ENCODE measurements at places on chromosomes 16 and 17.

GRCh38 chr16:2700786-2701185 lies 18.5 kb downstream of the KCTD5 start:
- DNase-seq = no peak

- DNase-seq = no peak
These were observed 121.4 kb downstream of the SKAP1 start for GRCh38 chr17:48308581-48308980.

DNA sequence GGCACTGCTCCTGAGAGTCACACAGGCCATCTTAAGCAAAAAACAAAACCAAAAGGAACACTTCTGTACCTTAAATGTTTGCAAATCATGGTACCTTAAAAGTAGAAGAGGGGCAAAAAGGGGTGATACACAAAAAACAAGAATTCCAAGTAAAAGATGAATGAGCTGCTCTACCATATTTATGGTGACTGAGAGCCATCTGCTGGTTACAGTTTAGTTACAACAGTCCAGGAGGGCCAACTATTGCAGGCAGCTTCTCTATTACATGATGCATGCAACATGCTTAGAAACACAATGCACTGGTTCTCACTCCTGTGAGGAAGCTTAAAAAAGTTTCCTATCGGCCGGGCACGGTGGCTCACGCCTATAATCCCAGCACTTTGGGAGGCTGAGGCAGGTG lies 53.5 kb downstream of the STX8 start:
- DNase-seq = no peak

- DNase-seq = no peak
These were observed 30.2 kb downstream of the BMERB1 start for GRCh38 chr16:15464401-15465186.

DNA sequence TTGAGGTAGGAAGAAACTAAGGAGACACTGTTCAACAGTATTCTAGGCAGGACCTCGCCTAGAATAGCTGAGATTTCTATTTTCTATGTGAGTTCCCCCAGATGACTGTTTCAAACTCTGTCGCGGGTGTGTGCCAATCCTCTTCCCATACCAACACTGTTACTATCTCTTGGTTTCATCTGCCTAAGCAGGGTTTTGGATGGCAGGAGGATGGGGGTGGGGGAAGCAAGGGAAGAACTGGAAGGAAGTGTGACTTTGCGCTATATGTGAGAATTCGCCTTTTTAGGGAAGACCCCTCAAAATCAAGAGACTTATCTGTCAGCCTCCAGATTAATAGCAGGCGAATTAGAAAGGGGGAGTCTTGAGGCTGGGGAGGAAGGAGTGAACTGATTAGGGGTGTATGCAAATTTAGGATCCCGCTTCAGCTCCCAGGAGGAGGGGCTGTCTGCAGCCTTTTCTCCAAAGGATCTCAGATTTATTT lies 521 bp upstream of the G6PC3 start:
- no peak for DNase-seq

DNA sequence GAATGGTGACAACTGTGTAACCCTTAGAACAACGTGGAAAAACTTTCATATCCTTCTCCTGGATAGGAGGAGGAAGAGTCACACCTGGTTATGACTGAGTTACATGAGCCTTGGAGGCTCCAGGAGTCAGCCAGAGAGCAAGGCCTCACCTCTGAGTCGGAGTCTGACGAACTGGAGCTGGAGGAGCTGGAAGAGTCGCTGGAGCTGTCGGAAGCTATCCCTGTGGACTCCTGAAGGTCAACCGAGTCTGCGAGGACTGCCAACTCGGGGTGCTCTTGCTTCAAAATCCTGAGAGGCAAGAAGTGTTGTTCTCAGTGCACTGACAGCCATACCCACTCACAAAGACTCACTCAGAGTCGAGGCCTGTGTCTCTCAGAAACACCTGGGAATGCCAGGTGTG lies 6.2 kb downstream of the JMJD6 start:
- DNase-seq = no peak

DNA sequence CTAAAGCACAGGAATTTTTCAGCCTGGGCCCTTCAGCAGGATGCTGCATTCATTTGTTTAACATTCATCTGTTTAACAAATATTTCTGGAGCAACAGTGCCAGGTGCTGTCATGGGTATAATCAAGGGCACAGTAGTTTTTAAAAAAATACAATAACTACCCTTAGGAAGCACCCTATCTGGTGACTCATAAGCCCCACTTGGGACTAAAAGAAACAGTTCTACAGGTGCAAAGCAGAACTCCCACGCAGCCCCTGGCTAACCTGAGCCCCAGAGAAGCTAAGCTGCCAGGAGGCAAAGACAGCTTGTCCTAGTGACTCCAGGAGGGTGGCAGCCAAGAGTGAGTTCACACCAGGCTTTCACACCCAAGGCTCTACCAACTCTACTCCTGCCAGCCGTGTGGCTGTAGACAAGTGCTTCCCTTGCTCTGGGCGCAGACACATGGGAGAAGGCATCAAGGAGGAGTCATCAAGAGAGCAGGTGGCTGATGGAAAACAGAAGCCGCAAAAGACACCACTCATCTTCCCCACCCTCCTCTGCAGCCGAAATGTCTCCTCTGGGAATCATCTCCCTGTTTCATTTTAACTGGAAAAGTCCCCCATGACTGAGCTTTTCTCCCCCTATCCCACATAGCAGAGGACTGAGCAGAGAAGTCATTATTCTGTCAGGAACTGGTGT lies 14.4 kb downstream of the CUEDC1 start:
- peak; percentile 39 for DNase-seq

GRCh38 chr17:63154586-63155244 lies 188.7 kb downstream of the TANC2 start:
- no peak for DNase-seq

DNA sequence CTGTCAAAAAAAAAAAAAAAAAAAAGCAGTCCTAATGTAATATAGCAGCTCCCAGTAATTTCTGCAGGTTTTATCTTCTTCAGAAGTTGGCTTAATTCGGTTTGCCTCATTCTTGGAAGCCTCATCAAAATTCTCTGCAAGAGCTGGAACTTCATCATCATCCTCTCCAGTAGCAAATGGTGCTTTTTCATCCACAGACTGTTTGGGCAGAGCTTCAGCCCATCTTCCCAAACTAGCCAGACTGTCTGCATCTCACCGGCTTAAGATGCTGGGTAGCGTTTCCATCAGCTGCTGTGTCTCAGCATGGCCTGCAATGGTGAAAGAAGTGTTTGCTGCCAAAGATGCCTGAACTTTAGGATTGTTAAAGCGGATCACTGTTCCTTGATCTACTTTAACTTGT lies 112.6 kb downstream of the AIPL1 start:
- no peak for DNase-seq

GRCh38 chr17:39393736-39394135 lies 7.7 kb downstream of the FBXL20 start:
- DNase-seq = no peak

GRCh38 chr16:69924777-69925191 lies 26.4 kb upstream of the CLEC18A start:
- DNase-seq = no peak

- DNase-seq = no peak
These were observed 57.2 kb downstream of the SOCS1 start for GRCh38 chr16:11198828-11199227.

DNA sequence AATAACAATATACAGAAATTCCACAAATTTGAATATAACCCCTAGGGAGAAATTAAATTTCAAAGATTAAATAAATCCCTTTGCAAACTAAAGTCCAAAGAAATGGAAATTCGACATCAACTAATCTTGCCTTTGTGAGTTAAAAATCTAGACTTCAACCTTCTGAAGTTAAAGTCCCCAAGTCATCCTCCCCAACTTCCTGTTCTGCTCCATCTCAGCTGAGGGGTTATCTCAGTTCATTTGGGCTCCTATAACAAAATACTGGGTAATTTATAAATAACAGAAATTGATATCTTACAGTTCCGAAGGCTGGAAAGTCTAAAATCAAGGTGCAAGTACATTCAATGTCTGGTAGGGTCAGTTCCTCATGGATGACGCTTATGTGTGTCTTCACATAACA lies 22.8 kb upstream of the KDM6B start:
- no peak for DNase-seq

GRCh38 chr17:17725011-17725751 lies 43.9 kb downstream of the RAI1 start:
- no peak for DNase-seq

DNA sequence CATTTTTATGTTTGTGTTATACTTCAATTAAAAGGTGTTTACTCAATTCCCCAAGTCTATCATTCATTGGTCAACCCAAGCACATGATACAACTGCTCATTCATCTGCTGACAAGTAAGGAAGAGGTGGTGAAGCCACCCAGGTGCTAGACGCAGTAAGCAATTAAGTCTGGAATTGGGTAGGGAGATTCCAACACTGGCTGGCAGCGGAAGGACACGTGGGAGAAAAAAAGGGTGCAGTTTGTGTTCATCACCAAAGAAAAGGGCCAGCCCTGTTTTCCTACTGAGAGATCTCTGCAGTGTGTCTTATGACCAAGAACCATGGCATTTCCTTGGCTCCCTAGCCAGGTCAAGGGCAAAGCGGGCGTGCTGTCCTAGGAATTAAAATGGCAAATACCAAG lies 11.8 kb upstream of the ZNF23 start:
- no peak for DNase-seq

GRCh38 chr17:3903051-3903825 lies 10.4 kb upstream of the CAMKK1 start:
- DNase-seq = no peak

- DNase-seq = no peak
These were observed 2.7 kb upstream of the SEPTIN12 start for GRCh38 chr16:4790871-4791270.

DNA sequence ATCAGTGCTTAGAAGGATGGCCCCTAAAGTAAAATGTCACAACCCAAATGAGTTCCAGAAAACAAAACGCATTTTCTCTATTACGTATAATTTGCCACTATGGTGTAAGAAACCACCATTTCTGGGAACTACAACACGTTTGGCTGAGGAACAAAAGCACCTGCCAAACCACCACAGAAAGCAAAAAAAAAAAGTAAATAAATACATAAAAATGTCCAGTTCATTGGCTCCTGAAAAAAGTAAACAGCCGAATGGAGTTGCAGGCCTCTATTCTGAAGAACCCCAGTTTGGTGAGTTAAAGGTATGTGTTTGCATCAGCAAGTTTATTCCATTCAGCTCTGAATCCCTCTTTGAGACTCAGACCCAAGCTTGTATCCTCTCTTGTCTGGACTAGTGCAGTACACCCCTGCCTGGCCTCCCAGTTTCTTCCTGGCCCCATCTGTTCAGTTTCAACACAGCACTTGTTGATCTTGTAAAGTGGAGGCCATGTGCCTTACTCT lies 36.9 kb downstream of the ERN1 start:
- DNase-seq = no peak

GRCh38 chr17:19372439-19372838 lies 5.9 kb upstream of the MAPK7 start:
- DNase-seq = no peak

GRCh38 chr16:78972986-78973385 lies 627.6 kb downstream of the MAF start:
- no peak for DNase-seq

- DNase-seq = no peak
These were observed 646.1 kb downstream of the CDH11 start for GRCh38 chr16:64475627-64476351.

DNA sequence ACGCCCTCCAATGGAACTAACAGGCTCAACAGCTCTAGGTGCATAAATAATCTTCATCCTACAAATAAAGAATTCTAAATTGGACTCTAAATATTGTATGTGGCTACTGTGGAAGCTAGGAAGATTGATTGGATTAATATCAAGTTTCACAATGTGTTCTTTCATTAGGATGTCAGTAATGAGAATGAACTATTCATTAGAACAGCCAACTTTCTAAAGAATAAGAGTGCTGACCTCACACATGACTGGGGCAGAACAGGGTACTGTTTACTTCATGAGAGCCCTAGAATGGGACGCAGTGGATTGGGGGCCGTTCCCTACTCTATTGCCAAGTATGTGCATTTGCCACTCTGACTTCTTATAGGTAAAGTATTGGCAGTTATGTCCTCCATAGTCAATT lies 528.2 kb upstream of the RBFOX1 start:
- DNase-seq = no peak

- DNase-seq = peak; percentile 13
These were observed 24.0 kb downstream of the TNRC6A start for GRCh38 chr16:24753437-24753836.

GRCh38 chr17:56505154-56505756 lies 88.2 kb upstream of the NOG start:
- no peak for DNase-seq

GRCh38 chr16:2204416-2205103 lies 694 bp upstream of the MLST8 start:
- no peak for DNase-seq

DNA sequence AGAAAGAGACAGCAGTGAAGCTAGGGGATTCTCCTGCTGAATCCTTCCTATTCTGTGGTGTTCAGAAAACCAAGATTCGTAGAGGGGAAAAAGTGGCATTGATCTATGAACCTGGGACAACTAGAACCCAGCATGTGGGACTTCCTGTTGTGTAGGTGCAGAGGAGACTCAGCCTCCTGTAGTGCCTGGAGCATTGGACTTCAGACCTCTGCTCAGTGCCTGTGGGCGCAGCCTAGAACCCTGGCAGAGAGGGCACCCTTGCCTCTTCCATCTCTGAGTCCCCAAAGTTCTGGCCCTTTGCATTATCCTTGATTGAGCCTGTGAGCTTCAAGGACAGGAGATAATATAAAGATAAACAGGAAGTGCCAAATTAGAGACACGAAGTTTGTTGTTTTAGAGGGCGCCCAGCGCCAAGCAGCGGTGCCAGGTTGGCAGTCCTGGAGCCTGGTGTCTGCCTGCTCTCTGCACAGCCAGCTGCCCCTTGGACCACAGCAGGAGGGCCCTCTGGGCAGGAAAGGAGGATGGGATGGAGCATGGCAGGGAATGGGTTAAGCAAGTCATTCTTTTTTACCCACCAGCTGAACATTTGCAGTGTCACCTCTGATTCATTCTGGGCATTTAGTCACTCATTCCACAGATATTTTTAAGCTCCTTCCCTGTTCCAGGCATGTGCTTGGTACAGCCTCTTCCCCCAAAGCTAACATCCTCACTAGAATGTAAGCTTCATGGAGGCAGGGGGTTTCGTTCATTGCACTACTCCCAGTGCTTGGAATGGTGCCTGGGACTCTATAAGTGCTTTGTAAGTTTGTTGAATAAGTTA lies 11.9 kb upstream of the SP6 start:
- DNase-seq = no peak

GRCh38 chr17:8916466-8916865 lies 49.0 kb upstream of the PIK3R6 start:
- DNase-seq = no peak

- no peak for DNase-seq
These were observed 54.4 kb downstream of the MPRIP start for GRCh38 chr17:17096438-17097178.

DNA sequence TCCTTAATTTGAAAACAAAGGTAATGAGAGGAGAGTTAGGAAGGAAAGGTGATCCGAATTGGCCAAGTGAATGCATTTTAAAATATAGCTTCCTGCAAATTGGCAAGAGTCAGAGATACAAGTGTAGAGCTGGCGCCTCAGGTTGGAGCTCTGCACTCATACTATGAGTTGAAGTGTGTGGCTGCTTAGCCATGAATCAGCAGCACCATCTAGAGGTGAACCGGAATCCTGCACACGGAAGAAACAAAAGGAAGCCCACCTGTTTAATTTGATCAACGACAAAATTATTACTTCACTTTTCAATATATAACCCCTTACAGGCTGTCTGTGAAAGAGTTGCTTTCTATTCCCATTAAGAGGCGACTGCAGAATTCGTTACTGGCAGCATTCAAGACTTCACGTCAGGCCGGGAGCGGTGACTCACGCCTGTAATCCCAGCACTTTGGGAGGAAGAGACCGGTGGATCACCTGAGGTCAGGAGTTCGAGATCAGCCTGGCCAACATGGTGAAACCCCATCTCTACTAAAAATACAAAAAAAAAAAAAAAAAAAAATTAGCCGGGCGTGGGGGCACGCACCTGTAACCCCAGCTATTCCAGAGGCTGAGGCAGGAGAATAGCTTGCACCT lies 1253.7 kb upstream of the CDH8 start:
- no peak for DNase-seq

Data from stimulated activated CD4-positive, alpha-beta T cell treated with anti-CD3 and anti-CD28 coated beads, Interleukin-2, amount 100 ng/mL, for 4 hours (primary cell).